NCI-H446 (cell line): ENCODE measurements at places on chromosomes 2 and 18.
A peak's percentile ranks its signal among the peaks of the same experiment; 100 is the strongest.

DNA sequence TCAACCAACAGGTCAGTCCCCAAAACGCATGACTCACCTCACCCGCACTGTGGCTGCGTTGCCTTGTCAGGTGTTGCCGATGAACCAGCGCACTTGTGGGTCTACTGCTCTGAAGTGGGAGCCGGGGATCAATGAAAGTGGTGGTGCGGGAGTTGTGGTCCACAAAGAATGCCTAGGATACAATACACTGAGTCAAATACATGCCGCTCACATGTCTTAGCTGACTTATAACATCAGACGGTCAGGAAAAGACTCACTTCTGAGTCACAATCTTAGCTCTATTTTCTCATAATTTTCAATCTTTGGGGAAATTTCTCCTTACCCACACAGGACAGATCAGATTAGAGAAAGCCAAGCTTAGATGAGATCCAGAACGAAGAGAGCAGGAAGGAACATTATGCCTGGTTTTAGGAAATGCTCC lies 107.1 kb upstream of the STK17B start:
- DNase-seq = no peak

DNA sequence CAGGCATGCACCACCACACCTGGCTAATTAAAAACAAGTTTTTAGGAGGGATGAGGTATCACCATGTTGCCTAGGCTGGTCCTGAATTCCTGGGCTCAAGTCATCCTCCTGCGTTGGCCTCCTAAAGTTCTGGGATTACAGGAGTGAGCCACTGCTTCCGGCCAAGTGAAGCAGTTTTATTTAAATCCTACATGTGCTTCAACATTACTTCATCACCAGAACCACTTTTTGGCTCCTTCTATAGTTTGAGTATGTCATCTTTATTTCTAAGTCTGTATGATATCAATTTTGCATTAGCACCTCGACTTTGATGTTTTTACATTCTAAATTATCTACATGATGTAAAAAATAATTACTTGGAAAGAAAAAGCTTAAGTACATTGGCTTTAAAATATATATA lies 144.3 kb downstream of the FMNL2 start:
- DNase-seq = no peak

DNA sequence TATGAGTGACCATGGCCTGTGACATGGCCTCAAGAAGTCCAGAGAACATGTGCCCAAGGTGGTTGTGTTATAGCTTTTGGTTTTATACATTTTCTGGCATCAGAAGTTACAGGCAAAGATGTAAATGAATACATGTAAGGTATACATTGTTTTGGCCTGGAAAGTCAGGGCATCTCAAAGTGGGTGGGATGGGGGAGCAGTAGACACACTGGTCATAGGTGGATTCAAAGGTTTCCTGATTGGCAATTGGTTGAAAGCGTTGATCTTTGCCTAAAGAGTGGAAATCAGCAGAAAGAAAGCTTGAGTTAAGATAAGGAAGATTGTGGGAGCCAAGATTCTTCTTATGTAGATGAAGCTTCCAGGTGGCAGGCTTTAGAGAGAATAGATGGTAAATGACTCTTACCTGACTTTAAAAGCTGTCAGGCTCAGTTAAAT lies 62.1 kb upstream of the DYNAP start:
- DNase-seq = no peak

- DNase-seq = no peak
Observed at GRCh38 chr18:12010187-12010802, 29.0 kb downstream of the IMPA2 start.

GRCh38 chr2:14194233-14194632 lies 438.3 kb upstream of the LRATD1 start:
- DNase-seq = no peak

GRCh38 chr18:55858661-55859515 lies 270.9 kb upstream of the TCF4 start:
- peak; percentile 14 for DNase-seq

- no peak for DNase-seq
Observed at GRCh38 chr2:128158176-128158575, 67.2 kb downstream of the UGGT1 start.

DNA sequence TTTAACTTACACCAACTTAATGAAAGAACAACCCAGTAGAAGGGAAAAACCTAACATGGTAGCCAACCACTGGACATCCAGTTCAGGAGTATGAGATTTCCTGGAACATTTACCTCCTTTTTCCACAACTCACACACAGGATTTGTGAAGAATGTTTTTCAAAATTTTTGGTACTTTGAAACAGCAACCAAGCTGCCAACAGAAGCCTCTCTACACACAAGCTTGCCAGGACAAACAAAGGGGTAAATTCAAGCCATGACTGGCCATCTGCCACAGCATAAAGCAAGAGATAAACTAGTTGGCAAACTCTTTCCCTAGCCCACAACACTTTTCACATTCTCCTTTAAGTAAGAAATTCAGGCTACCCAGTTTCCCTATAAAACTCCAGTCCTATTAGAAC lies 21.4 kb downstream of the MGAT4A start:
- peak; percentile 82 for DNase-seq

GRCh38 chr2:226439337-226439736 lies 360.3 kb downstream of the IRS1 start:
- DNase-seq = no peak

DNA sequence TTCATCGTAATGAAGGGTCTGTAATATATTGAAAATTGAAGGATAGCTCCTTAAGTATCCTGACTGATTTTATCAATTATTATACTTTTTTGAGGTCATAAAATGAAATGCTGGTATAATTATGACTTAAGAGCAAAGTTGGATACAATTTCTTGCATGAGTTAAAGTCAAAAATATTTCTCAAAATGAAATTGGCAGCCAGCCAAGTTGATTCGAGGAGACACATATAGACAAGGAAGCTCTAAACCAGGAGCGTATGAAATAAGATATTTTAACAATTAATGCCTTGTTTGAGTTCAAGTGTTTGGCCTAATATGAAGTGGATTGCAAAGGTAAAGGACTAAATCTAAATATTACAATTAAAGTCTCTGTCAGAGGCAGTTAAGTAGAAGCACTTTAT lies 260.4 kb upstream of the DSEL start:
- DNase-seq = peak; percentile 28
